Stimulated activated CD4-positive, alpha-beta T cell treated with anti-CD3 and anti-CD28 coated beads, Interleukin-1b, Interleukin-23, amount 100 ng/mL, for 1 hour (primary cell): ENCODE measurements at places on chromosomes 2 and 18.

DNA sequence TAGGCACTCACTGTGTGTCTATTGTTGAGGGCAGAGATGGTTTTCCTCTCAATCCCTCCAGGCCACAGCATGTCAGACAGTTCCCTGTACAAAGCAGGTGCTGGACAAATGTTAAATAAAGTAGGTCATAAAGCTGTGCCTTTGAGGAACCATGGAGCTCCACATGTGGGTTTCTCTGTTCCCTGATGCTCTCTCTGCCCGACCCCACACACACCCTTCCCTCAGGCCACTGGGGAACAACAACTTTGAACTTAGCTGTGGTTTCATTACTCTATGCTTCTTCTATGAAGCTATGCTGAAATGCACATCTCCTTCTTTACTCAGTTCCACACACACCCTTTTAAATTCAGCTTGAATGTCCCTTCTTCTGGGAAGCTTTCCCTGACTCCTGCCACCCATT lies 415.3 kb downstream of the HRH4 start:
- no peak for DNase-seq

GRCh38 chr18:36850527-36851201 lies 21.7 kb downstream of the KIAA1328 start:
- DNase-seq = no peak

GRCh38 chr2:122530814-122531213 lies 775.4 kb downstream of the TSN start:
- no peak for DNase-seq

DNA sequence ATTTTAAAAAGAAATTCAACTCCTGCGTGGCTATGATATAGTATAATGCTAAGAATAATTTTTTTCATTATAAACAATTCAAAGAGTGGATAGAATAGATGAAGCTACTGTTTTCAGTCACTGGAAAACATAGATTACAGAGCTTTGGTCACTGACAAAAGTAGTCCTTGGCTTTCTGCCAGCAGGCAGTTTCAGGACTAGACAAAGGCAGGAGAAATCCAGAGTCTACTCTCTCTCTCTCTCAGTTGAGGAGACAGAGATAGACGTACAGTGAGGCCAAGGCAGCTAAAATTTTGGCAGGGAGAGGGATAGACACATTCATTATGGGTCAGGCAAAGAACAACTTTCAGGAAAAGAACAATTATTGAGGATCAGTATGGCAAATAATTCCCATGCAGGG lies 491.4 kb upstream of the CRIM1 start:
- no peak for DNase-seq

GRCh38 chr2:128041561-128041960 lies 13.7 kb upstream of the SAP130 start:
- DNase-seq = no peak

- no peak for DNase-seq
These were observed 135.6 kb downstream of the CDH2 start for GRCh38 chr18:28041366-28041765.

GRCh38 chr18:7824970-7825369 lies 257.9 kb downstream of the PTPRM start:
- DNase-seq = no peak

DNA sequence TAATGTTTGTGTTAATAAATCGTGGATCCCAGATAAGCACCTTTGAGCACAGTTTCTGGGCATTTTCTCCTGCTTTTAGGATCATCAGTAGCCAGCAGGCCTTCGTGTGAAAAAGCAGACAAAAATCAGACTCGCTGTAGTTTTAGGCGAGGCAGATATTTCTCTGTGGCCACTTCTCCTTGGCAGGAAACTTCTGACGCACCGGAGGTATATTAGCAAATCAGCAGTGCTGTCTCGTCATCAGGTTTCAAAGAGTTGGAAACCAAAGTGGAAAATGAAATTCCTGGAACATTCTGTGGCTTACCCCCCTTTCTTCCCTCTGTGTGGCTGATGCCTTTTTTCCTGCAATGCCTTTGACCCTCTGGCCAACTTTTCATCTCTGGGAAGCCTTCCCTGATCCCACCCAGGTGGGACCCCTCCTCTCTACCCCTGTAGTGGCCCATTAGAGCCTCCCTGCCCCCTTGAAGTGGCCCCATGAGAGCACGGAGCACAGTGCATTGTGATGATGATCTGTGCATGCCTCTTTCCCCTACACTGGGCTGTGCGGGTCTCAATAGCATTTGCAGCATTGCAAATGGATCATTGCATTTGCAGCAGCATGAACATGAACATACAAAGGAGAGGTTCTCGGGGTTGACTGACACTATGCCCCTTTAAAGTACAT lies 93.3 kb downstream of the RNF144A start:
- no peak for DNase-seq

DNA sequence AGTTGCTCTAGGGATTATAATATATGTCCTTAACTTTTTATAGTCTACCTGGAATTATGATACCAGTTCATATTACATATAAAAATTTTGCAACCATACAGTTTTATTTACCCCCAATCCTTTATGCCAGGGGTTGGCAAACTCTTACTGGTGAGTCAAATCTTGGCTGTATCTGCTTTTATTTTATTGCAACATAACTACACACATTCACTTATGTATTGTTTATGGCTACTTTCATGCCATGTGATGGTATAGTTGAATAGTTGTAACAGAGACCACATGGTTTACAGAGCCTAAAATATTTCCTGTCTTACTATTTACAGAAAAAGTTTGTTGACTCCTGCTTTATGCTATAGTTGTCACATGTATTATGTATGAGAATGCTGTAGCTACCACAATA lies 25.8 kb upstream of the DLX2 start:
- DNase-seq = no peak

GRCh38 chr18:21141668-21142422 lies 30.2 kb upstream of the ROCK1 start:
- no peak for DNase-seq
